GM23338 (cell line): ENCODE measurements at places on chromosomes 16 and 17.

- no peak for DNase-seq
These were observed 67.7 kb downstream of the HLF start for GRCh38 chr17:55332296-55333041.

- no peak for DNase-seq
These were observed 44.1 kb downstream of the TNFRSF13B start for GRCh38 chr17:16927641-16928321.

GRCh38 chr16:64297863-64298600, 823.8 kb downstream of the CDH11 start:
- DNase-seq: no peak

GRCh38 chr17:44213403-44214229, 5.9 kb downstream of the UBTF start:
- no peak for DNase-seq

DNA sequence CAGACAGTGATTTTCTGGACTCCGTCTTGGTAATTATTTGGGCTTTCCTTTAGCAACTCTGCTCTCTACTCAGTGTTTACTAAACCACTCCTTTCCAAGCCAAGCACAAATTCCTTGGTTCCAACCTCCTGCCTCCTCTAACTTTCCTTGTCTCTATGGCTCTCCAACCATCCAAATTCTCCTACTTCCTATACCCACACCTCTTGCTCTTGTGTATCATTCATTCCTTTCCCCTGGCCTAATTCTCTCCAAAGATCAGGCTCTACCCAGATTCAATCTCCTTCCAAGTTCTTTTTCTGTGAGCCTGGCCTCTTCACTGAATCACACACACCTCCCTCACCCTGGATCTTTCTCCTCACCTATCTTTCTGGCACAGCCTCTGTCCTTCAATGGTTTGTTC, 1.1 kb downstream of the NEURL4 start:
- no peak for DNase-seq

- peak; percentile 70 for DNase-seq
These were observed 1.5 kb downstream of the MGAT5B start for GRCh38 chr17:76869496-76870376.

DNA sequence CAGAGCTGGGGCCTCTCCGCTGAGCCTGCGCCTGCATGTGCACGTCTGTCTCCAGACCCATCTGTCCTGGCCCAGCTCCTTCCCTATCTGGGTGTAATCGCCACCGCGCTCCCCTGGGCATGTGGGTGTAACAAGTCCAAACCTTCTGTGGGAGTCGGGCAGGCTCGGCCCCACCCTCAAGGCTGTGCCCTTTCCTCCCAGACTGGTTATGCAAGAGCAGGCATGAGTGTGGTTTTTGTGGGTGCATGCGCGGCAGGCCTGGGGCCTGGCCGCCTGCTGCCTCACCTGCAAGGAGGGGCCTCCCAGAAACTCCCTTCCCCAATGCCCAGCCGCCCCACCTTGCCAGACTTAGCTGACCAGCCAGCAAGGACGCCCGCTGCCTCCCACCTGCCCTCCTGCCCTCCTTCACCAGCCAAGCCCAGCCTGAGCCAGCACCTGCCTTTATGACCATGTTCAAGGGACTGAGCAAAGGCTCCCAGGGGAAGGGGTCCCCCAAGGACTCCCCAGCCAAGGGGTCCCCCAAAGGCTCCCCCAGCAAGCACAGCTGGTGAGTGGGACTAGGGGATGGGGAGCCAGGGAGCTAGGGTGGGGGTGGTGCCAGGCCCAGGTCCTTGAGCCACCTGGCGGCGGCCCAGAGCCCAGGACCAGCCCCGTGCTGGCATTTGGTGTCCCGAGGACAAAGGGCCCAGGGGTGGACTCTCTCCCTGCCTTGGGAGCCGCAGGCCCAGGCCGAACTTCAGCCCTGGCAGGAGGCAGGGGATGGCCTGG, at the start of gene EVPLL:
Gene EVPLL, plus strand, starts transcription at position 342 of the 768 bp plus-strand sequence. CDS start 3,160 bp downstream, outside the sequence.
- DNase-seq: no peak

DNA sequence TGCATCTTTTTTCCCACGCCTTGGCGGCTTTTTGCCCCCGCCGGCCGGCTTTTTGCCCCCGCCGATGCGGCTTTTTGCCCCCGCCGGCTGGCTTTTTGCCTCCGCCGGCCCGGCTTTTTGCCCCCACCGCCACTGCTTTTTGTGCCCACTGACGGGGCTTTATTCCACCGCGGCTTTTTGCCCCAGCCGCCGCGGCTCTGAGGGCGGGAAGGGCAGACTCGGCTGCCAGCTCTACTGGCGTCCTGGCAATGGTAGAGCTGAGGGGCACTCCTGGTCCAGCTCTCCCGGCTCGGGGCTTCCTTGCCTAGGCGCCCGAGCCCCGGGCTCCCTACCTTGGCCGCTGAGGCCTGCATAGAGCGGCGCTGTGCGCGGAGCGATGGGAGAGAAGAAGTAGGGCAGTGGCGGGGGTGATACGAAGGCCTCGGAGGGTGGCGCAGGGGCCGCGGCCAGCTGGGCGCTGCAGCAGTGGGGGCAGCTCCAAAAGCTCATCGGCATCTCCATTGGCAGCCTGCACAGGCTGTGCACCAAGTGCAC, 591.4 kb downstream of the TP53TG3F start:
- no peak for DNase-seq

DNA sequence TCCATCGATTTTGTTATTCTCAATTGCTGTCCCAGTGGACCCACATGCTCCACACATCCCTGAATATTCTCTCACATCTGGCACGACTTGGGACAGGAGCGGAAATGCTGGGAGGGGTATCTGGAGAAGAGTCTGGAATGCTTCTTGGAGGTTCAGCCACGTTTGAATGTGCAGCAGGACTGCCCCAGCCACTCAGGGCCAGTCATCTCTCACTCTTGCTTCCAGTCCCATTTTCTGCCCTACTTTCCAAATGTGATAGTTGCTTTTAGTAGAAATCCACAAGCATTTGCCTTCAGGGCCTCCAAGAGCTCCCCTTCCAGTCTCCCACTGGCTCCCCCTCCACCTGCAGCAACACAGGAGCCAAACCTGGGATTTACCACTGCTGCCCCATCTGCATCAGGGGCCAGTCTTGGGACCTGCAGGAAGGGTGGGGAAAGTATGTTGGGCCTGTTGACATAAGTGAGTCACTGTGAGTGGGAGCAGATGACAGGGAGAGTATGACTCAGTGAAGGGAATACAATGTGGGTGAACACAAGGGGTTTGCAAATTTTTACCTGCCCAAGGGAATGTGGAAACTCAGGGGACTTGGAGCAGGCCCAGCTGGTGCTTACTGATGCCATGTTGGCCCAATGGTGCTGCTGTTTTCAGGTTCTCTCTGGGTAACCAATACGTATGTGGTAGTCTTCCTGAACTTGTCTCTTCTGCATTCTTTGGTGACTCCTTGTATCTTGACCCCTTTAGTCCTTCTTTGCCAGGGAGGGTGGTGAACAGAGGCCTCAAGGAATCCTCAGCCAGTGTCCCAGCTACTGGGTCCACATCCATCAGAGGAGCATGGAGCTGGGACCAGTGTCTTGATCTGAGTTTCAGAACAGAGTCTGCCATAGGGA, 78.8 kb upstream of the CRHR1 start:
- DNase-seq: no peak

GRCh38 chr16:27461483-27462171, 59.7 kb downstream of the IL21R start:
- no peak for DNase-seq

GRCh38 chr17:27543464-27543856, 87.2 kb downstream of the KSR1 start:
- DNase-seq: no peak

GRCh38 chr17:73939806-73940205, 263.7 kb upstream of the RPL38 start:
- DNase-seq: no peak

- DNase-seq: peak; percentile 62
These were observed 5.8 kb upstream of the ARMC5 start for GRCh38 chr16:31453255-31454204.

- DNase-seq: no peak
These were observed 9.4 kb upstream of the PHOSPHO1 start for GRCh38 chr17:49239963-49240362.

DNA sequence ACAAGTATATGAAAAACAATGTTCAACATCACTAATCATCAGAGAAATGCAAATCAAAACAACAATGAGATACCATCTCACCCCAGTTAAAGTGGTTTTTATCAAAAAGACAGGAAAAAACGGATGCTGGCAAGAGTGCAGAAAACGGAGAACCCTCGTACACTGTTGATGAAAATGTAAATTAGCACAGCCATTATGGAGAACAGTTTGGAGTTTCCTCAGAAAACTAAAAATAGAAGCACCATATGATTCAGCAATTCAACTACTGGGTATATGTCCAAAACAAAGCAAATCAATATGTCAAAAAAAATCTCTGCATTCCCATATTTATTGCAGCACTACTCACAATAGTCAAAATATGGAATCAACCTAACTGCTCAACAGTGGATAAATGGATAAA, 50.1 kb upstream of the CES5A start:
- DNase-seq: no peak

- DNase-seq: peak; percentile 46
These were observed 163.8 kb upstream of the CACNG5 start for GRCh38 chr17:66671156-66671555.

DNA sequence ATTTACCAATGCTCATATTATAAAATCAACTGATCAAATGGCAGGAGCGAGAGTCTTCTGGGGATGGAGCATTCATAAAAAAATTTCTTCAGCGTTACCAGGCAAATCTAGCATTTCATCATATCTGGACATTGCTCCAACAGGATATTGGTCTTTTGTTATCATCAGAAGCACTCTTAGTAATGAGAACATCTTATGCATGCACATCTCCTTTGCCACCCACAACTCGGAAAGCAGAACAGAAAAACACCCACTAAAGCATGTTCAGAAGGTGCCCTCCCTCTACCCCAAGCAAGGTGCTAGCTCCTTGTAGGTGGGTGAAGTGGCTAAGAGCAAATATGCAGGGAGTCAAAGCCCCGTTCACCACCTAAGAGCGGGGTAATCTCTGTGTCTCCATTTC, 18.9 kb downstream of the ARHGAP17 start:
- DNase-seq: no peak

GRCh38 chr16:61320791-61321190, 715.4 kb downstream of the CDH8 start:
- no peak for DNase-seq

DNA sequence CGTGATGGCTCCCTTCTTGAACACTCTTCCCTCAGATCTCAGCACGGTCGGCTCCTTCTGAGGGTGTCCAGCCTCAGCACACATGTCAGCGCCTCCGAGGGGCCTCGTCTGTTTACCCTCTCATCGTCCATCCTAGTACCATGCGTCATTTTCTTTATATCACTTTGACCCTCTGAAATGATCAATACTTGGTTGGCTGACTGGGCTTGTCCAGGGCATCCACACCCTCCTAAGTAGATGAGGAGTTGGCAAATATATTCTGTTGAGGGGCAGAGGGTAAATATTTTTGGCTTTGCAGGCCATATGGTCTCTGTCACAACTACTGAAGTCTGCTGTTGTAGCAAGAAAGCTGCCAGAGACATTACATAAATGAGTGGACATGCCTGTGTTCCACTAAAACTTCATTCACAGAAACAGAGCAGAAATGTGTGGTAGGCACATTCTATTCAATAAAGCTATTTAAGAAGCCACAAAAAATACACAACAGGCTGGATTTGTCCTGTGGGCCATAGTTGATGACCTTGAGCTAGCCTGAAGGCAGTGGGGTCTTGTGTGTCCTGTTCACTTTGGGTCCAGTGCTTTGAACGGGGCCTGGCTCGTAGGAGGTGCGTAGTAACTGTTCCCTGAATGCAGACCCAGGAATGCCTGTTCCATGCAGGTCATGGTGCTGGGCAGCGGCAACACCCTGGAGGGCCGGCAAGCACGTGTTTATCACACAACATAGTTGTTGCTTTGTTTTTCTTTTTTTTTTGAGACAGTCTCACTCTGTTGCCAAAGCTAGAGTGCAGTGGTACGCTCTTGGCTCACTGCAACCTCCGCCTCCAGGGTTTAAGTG, 185.8 kb downstream of the SNX29 start:
- no peak for DNase-seq

GRCh38 chr17:5282642-5283217, 646 bp downstream of the RABEP1 start:
- DNase-seq: peak; percentile 12

GRCh38 chr17:71342737-71343136, 778.1 kb upstream of the SOX9 start:
- DNase-seq: no peak

DNA sequence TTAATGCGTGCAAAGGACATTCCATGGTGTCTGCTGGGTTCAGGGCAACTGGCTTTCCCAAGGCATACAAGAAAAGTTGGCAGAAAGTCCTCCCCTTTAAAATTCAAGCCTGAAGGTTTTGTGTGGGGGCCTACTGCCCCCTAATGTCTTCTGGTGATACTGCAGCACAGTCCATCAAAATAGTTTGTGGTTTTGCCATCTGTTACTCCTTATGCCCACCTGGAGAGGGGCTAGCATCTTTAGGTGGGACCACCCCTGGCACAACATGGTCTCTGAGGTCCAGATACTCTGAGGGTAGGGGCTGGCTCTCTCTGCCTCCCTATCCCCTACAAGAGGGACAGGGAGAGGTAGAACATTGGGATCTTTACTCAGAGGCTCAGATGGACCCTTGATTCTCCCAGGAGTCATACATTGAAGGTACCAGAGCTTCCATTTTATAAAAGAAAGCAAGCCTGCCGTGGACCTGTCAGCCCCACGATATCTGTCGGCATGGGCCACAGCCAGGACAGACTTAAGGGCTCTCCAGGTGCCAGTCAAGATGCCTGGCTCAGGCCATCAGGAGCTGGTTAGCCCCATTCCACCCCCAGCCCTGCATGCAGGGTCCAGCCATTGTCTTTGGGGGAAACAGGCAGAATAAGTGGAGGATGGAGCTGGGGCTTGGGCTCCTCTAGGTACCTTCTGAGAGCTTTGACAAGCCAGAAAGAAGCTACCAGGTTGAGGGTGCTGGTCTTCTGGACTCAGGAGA, 6.3 kb downstream of the ESRP2 start:
- DNase-seq: peak; percentile 73

GRCh38 chr17:79866791-79867518, 27.7 kb upstream of the CBX4 start:
- DNase-seq: no peak

DNA sequence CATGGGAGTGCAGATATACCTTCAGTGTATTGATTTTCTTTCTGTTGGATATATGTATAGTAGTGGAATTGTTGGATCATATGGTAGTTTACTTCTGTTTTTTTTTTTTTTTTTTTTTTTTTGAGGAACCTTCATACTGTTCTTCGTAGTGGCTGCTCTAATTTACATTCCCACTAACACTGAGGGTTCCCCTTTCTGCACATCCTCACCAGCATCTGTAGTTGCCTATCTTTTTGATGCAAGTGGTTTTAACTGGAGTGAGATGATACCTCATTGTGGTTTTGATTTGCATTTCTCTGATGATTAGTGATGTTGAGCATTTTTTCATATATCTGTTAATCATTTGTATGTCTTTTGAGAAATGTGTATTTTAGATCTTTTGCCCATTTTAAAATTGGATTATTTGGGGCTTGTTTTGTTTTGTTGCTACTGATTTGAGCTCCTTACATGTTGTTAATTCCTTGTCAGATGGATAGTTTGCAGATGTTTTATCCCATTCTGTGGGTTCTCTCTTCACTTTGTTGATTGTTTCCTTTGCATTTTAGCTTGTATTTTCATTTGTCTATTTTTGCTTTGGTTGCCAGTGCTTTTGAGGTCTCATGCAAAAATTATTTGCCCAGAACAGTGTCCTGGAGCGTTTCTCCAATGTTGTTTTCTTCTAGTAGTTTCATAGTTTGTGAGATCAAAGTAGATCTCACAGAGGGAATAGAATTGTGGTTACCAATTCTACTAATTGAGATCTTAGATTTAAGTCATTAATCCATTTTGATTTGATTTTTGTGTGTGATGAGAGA, 25.0 kb upstream of the BCAS3 start:
- no peak for DNase-seq

GRCh38 chr17:27362909-27363308, 69.0 kb downstream of the WSB1 start:
- no peak for DNase-seq

GRCh38 chr17:42129109-42129837, 6.7 kb downstream of the HSPB9 start:
- DNase-seq: no peak
